ENCODE measurements at places on chromosomes 11 and 22. TPM values are rescaled to one million over a fixed set of nuclear protein-coding genes. Genes with fewer than 3 reads are reported as not detected.

CLDN25 gene
- not detected for total RNA-seq

GGTLC3 gene
- total RNA-seq: not detected

KRTAP5-8 gene
- total RNA-seq: not detected

APOBEC3H gene
- total RNA-seq: not detected

ZNF70 gene
- total RNA-seq: 3.9 TPM

NCF4 gene
- total RNA-seq: not detected

TRIM5 gene
- total RNA-seq: 49.1 TPM

EFCAB6 gene
- total RNA-seq: 1.1 TPM

DNA sequence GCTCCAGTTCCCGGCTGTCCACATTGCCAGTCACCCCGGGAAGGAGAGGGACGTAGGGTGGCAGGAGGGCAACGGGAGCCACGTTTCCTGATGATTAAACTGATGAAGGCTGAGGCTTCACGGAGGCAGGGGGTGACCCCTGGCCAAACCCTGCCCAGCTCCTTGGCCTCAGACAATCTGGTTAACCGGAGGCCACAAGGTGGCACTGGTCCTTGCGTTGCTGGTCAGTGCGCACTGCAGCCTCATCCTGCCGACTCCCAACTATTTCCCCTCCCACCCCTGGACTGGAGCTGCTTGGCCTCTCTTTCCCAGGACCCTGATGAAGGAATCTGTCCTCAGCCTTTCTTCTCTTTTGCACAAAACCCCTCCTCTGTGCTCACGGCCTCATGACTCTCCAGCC lies 75.3 kb downstream of the PDE2A start:
- DNase-seq: peak; percentile 21

GRCh38 chr11:125890447-125891100 lies 3.1 kb downstream of the HYLS1 start:
- DNase-seq: peak; percentile 15

- DNase-seq: no peak
Observed at GRCh38 chr11:70622091-70622490, 223.8 kb downstream of the CTTN start.

- DNase-seq: peak; percentile 70
Observed at GRCh38 chr11:66045177-66045639, 3.8 kb downstream of the GAL3ST3 start.

DNA sequence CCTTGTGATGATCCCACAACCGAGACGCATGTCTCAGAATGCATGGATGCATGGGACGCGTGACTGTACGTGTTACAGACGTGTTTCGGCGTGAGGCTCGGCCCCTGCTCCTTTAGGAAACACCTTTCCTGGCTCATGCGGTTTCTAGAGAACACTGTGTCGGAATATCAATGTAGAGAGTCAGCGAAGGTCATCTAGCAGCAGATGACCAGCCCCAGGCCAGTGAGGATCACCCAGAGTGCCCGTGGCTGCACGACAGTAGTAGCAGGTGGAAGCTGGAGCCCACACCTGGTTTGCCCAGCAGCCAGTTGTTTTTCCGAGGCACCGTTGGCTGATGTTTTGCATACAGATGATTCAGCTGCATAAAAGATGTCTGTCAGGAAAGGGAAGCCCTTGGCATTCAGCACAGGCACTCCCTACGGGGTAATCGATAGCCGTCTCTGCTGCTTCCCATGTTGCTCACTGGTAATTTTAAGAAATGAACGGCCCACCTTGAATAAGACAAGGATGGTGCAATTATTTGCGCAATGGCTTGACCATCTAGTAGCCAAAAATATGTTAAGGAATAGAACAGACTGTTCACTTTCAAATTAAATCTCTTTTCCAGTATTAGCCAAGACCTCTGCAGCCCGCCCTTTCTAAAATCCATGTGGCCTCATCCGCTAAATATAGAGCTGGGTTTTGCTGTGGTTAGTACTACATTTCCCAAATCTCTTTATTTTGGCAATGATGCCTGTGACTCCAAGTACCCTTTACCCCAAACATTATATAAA lies 1.1 kb upstream of the CLTCL1 start:
- no peak for DNase-seq

- no peak for DNase-seq
Observed at GRCh38 chr22:44074337-44074984, 50.4 kb downstream of the PARVB start.

DNA sequence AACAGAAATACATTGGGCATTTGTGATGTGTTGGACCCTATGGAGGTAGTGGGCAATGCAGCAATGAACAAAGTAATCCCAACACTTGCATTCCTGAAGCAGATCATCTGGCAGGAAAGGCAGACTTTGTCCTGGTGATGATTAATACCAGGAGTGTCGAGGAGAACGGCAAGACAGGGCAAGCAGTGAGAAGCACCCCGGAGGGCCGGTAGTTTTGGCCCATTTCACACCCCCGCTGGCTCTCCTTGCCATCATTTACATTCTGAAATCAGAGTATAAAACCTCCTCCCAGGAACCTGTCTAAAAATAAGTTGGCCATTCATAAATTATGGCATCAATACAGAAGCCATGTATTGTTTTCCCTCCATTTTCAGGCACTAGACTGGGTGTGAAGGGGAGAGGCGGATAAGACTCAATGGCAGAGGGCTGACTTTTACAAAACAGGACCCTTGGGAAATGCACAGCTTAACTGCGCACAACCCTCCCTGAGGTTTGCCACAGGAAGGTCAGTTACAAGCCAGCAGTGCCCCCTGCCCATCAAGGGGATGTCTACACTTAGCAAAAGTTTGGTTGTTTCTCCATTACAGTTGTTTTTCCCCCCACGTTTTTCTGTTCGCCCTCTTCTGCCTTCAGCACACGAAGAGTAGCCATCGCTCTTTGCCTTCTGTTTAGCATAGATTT lies 55.6 kb downstream of the OPCML start:
- no peak for DNase-seq

- no peak for DNase-seq
Observed at GRCh38 chr11:60390419-60390818, 5.8 kb upstream of the MS4A14 start.

DNA sequence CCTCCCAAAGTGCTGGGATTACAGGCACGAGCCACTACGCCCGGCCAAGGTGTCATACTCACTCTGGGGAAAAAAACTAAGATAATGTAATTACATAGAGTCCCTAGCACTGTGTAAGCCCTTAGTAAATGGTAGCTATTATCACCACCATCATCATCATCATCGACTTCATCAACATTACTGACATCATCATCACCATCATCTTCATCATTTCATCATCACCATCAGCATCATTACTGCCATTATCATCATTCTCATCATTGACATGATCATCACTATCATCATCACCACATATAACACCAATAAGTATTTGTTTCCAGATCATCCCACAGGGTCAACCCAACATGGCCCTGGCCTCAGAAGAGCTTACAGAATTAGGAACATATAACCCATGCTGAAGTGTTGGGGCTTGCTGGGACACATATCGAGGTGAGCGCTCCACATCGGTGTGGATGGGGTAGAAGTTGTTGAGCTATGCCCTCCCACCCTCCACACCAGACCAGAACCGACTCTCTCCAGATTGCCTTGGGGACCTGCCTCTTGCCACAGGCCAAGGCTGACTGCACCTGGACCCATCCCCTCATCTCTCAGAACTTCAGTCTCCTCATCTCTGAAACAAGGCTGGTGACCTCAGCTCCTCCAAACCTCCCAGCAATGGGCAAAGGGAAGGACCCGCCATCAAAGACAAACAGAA lies 14.7 kb upstream of the CD5 start:
- DNase-seq: no peak

- DNase-seq: no peak
Observed at GRCh38 chr11:116240710-116241109, 532.1 kb downstream of the BUD13 start.

GRCh38 chr11:107078375-107078774 lies 60.1 kb upstream of the GUCY1A2 start:
- no peak for DNase-seq

GRCh38 chr11:77320351-77320750 lies 18.9 kb upstream of the GDPD4 start:
- peak; percentile 21 for DNase-seq

DNA sequence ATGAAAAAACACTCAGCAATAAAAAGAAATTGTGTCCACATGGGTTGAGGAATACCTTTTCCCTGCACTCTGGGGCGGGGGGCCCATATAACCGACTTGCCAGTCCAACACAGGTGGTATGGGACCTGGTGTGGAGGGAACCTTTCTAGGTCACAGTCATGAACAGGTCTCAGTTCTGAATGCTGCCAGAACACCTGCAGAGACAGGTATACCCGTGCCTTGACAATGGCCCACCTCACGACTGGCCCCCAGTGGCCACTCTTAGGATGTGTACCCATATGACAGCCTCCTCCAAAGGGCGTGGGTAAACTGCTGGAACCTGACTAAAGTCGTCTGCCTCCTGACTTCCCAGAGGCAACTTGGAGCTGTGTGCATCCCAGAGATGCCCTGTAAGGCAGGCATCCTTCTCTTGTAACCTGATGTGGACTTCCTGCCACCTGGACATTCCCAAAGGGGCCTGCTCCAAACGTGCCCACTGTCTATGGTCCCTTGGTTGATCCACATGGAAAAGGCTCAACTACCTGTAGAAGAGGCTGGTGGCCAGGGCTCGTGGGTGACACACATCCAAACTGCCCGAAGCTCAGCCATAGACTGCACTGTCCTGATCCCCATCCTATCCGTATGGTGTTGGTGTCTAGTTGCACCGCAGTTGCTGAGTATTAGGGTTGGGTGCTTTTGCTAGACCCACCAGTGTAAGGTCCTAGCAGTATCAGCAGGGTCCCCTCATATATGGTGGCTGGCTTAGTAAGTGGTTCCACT lies 859.3 kb downstream of the BRD1 start:
- DNase-seq: no peak

DNA sequence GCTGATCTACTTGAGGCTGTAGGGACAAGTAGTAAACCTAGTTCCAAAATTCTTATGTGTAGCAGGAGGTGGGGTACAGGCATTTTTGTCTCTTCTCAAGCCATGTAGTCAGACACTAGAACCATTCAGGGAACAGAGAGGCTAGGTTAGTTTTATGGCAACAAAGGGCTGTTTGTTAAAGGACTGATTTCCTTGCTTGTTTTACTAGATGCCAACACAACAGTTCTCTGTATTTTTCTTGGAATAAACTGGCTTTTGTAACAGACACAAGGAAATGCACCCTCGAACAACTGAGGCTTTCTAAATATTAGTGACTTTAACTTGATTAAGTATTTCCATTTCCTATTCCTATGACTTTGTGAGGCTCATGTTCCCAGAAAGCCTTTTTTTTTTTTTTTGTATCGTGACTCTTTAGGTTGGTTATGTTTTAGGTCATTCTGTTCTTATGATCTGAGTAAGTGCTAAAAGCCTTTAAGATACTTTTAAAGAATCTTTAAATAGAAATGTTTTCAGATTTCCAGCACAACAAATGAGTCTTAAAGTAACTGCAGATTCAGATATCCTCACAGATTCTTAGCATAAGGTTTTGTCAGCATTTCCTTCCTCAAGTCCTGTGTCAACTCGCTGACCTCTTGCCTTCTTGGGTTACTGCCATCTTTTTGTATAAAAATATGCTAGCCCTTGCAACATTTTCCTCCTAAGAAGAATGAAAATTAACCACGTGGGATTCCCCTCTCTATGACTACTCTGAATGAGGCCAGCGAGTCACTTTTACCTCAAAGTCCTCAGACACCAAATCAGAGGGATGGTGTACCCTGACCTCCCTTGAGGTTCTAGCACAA lies 92.5 kb downstream of the CCDC83 start:
- DNase-seq: peak; percentile 93

GRCh38 chr22:44445307-44445680 lies 52.7 kb downstream of the RTL6 start:
- no peak for DNase-seq

- no peak for DNase-seq
Observed at GRCh38 chr11:79221444-79222130, 219.2 kb downstream of the TENM4 start.

DNA sequence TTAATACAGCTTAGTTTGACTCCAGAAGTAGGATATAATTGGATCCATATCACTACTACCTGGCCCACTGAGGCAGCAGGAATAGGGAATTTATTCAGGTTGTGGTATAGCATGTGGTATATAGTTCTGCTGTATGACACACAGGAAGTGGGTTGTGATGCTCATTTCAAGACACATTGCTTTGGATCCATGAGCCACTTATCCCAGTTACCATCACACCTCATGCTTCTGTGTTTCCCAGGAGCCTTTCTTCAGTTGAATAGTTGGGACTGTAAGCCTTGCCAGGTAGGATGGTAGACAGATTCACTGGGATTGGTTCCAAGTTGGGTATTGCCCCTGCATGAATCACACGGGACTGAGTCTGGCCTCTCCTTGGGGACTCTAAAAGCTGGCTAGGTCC lies 9.9 kb upstream of the SLC37A2 start:
- DNase-seq: no peak

Measured in IMR-90 (cell line).